ENCODE measurements at places on chromosomes 6 and 20. TPM values are rescaled to one million over a fixed set of nuclear protein-coding genes. Genes with fewer than 3 reads are reported as not detected.

GRCh38 chr20:3515379-3516170, 44.8 kb downstream of the ATRN start:
- no peaks in the 10 kb centered on the region for H3K36me3 ChIP-seq
- no peak for DNase-seq
- H3K27me3 ChIP-seq = no peaks in the 10 kb centered on the region
- no peaks in the 10 kb centered on the region for H3K4me1 ChIP-seq

DNA sequence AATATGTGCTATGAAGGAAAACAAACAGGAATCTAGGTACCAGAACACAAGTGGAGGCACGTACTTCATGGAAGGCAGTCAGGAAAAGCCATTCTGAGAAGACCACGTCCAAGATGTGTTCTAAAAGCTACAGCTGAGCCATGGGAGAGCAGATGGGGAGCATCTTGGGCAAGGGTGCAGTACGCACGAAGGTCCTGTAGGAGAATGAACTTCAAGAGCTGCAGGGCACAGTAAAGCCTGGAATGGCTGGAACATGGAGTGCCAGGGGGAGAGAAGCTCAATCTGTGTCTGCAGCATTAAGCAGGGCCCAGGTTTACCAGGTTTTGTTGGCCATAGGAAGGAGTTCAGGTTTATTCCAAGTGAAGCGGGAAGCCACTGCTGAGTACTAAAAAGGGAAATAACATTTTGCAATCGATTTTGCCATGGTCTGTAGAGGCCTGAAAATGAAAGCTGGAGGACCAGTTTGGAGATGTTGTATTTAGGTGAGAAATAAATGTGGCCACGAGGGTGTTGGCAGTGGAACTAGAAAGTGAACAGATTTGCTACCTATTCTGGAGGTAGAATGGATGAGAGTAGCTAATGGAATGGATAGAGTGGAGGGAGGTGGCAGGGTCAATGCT, 29.9 kb downstream of the ADTRP start:
- H3K4me1 ChIP-seq = no peaks in the 10 kb centered on the region
- H3K27me3 ChIP-seq = no peaks in the 10 kb centered on the region
- no peaks in the 10 kb centered on the region for H3K36me3 ChIP-seq
- no peak overlapping the region for H3K4me3 ChIP-seq

GRCh38 chr6:135062735-135063134, 8.1 kb upstream of the HBS1L start:
- H3K27ac ChIP-seq = no peak overlapping the region
- no peak overlapping the region for H3K4me3 ChIP-seq
- no peaks in the 10 kb centered on the region for H3K4me1 ChIP-seq
- H3K27me3 ChIP-seq = no peaks in the 10 kb centered on the region
- no peak for DNase-seq

Gene TAF8
- 16.3 TPM for polyA plus RNA-seq

Gene KIAA0408
- polyA plus RNA-seq = 0.47 TPM

Gene UBE2C
- 2.0 TPM for polyA plus RNA-seq

Gene RSPH4A
- polyA plus RNA-seq = 0.62 TPM

Gene NKX2-2
- polyA plus RNA-seq = not detected

Data from kidney (tissue), 22 donors.